ENCODE measurements at places on chromosomes 2 and 18.

GRCh38 chr2:31526946-31527732 is 53.6 kb downstream of the SRD5A2 start:
- no peak for DNase-seq

- no peak for DNase-seq
Measured at GRCh38 chr2:85853499-85854165, 35.2 kb downstream of the ST3GAL5 start.

DNA sequence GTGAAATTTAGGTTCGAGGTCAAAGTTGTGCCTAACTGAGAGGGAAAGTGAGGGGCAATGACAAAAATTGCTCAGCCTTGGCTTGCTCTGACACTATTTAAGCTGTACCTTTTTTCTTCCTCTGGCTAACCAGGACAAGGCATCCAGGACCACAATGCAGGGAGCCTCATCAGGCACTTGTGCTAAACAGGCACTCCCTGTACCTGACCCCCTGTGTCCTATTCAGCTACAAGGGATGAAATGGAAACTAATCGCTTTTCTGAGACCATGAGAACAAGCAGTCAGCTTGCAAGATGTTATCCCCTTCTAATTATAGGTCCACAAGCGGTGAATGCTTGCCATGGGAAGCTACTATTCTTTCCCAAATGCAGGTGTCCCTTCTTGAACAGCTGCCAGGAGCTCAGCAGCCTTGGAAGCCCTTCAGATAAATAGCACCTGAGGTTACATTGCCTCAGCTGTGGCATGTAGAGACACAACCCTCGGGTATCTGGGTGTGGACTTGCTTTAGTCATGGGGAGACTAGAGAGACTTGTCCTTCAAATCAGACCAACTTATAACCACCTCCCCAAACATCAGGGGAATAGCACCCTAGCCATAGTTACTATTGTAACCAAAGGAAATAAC is 19.1 kb upstream of the ITGA6 start:
- DNase-seq, result no peak

- DNase-seq, result no peak
Measured at GRCh38 chr2:219210196-219210885, 3.8 kb downstream of the ZFAND2B start.

DNA sequence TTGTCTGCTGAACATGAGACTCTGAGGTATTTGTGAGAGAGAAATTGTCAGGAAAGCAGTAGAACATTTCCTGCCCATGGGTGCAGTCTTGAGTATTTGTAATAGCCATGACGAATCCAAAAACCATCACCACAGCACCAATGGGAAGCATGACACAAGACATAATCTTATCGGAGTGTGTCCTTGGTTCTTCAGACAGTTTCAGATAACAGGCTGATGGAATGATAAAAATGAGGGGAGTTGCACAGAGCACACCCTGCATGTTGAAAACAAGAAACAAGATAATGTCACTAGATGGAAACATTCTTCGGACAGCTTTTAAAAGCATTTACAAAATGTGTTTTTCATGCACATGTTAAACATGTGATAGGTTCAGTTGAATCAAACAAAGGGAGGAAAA is 56.9 kb downstream of the SLC38A11 start:
- no peak for DNase-seq

GRCh38 chr2:240958366-240959213 is 39.8 kb upstream of the SNED1 start:
- DNase-seq, result no peak

- no peak for DNase-seq
Measured at GRCh38 chr2:94759211-94759610, 112.0 kb upstream of the TEKT4 start.

- DNase-seq, result no peak
Measured at GRCh38 chr2:60925994-60926740, 44.8 kb downstream of the REL start.

DNA sequence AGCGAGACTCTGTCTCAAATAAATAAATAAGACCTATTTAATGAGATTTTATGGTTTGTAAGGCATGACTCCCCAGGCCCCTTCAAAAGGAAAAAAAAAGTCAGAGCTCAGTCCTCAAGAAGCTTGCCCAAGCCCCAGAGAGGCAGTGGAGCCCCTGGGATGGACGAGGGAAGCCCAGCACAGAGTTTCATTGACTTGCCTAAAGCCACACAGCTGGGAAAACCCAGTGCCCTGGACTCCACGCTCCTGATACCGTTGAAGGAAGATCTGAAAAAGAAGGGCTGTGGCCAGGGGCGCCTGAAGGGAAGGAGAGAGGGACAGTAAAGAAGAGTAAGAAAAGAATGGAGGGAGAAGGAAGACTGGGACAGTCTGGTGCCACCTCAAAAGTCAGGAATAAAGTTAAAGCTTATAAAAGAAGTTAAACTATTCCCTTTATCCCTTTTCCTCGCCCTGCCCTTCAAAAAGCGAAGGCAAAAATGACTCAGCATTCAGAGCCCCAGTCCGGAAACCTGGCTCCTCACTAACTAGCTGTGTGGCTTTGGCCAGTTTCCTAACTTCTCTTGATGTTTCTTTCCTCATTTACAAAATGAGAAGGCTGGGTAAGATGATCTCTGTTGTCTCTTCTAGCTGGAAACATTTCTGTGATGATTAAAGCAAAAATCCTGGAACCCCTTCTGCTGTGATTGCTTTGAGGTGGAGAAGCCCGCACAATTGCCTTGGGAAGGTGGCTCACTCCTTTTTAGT is 46.7 kb downstream of the LYPD1 start:
- DNase-seq, result no peak

DNA sequence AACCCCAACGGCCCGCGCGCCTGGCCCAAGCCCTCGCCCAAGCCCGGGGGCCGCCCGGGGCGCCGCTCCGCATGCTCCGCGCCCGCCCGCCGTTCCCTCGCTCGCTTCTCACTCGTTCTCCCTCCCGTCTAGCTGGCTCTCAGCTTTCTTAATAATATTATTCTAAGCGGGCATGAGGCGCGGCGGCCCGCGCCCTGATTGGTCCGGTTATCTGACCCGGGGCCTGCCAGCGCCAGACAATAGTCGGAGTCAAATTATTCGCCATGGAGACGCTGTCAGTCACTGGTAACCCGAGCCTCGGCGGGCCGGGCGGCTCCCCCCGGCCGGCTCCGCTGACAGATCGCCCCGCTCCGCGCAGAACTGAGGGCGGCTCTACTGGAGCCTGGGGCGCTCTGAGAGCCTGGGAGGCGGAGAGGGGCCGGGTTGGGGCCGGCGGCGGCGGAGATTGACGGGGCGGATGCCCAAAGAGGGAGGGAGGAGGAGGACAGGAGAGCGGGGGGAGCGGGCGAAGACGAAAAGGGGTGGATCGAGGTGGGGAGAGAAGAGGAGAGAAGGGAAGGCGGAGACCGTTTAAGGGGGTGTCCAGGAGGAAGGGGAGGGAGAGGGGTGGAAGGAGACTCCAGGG is at the start of gene SIX2:
TSS of gene SIX2 (minus strand) at position 150 of the 625 bp plus-strand sequence. CDS start 342 bp downstream, outside the sequence.
- DNase-seq, result peak; percentile 98

DNA sequence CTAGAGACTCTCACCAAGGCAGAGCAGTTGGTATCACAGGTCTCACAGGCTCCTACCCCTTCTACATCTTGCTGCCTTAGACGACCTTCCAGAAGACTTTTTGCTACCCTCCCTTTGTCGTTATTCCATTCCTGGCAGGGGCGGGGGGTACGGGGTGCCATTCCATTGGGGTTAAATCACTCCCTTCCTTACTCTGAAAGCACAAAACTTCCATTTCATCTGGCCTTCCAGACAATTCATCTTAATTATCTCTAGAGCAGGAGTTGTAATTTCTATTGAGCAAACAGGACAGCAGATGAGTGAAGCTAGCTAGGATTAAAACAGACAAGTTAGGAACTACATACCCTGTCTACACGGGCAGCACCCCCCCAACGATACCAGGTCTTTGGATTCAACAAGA is 276.2 kb upstream of the TANK start:
- no peak for DNase-seq

GRCh38 chr2:38039121-38039910 is 36.6 kb downstream of the CYP1B1 start:
- no peak for DNase-seq

DNA sequence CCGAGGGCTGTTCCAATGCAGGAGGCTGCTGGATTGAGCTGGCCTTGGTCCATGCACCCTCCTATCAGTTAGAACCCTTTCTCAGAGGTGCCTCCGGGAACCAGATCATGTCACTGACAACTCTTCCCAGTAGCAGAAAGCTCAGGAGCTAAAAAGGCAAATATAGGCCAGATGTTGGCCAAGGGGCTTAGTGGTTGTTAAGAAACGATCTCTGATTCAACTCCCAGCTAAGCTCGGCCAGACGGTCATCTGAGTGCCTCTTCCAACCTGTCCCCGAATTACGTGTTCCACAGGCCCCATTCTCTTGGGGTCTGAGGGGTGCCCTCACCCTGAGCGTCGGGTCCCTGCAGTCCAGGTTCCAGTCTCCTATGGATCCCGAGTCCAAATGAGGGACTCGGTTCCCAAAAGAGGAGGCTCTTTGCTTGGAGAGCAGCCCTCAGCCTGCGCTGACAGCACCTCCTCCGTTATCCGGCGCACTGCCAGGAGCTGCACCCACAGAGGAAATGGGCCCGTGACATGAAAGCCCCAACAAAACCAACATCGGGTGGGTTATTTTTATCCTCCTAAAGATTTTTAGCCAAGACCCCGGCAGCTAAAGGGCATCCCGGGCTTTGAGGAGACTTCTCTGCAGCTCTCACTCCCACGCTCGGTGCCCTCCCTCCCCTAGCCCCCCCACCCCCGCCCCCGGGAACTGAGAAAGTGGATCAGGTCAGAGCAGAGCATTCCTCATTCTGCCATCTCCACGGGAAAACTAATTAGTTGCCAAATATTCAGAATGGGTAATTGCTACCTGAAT is 106.6 kb upstream of the ID2 start:
- no peak for DNase-seq

DNA sequence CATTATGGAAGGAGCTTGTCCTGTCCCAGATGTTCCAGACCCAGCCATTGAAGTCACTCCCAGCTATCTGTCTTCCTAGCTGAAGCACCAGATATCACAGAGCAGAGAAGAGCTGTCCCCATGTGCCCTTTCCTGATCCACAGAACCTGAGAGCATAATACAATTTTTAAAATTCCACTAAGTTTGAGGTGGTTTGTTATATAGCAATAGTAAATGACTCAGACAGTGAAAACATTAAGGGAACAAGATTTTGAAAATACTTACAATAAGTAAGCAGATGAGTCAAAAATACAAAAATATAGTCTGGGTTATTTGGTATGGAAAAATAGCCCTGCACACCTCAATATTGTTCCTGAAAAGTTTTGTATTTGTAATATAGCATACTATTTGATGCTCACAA is 85.8 kb upstream of the GLS start:
- no peak for DNase-seq

DNA sequence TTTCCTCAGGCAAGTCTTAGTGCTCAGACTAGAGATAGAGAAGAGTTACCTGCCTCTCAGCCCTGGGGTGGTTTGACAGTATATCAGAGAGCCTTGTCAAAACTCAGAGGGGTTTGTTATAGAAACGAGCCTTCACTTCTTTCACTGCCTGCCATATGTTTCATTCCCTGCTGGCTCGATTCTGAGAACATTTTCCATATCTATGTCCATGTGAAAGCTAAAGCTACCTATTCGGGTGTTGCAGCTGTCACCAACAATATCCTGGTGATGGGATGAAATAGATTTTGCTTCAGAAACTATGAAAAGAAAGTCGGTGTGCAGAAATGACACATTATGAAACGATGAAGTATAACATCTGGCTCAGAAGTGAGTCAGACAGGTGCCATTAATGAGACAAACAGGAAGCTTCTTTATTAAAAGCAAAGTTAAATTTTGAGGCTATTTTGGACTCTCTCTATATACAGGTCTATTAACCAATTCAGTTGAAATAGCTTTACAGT is 56.1 kb upstream of the TANK start:
- no peak for DNase-seq

GRCh38 chr18:77108821-77109647 is 23.5 kb downstream of the MBP start:
- no peak for DNase-seq

DNA sequence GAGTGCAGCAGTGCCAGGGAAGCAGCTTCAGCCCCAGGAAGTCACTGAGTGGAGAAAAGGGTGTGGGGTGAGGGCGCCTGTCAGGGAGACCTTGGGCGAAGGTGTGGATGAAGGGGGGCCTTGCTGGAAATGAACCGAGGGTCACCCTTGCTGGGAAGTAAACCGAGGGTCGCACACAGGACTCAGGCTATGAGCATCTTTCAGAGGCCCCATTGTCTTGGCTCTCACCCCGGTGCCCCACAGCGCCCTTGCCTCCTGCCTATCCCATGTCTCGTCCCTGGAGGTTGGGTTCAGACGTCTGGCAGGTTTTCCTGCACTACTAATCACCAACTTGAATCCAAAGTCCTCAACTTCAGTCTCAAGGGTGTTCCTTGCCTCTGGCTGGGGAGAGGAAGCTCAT is 122.8 kb upstream of the PXDN start:
- no peak for DNase-seq
